ENCODE measurements at places on chromosomes 11 and 22.

- H3K4me3 ChIP-seq, result peak overlapping the region; percentile 78
- no peak overlapping the region for H3K27ac ChIP-seq
- peaks cover 28% of the 10 kb centered on the region for H3K4me1 ChIP-seq
- peaks cover 3% of the 10 kb centered on the region for H3K27me3 ChIP-seq
Measured at GRCh38 chr22:44668190-44668885, 33.7 kb upstream of the PRR5 start.

DNA sequence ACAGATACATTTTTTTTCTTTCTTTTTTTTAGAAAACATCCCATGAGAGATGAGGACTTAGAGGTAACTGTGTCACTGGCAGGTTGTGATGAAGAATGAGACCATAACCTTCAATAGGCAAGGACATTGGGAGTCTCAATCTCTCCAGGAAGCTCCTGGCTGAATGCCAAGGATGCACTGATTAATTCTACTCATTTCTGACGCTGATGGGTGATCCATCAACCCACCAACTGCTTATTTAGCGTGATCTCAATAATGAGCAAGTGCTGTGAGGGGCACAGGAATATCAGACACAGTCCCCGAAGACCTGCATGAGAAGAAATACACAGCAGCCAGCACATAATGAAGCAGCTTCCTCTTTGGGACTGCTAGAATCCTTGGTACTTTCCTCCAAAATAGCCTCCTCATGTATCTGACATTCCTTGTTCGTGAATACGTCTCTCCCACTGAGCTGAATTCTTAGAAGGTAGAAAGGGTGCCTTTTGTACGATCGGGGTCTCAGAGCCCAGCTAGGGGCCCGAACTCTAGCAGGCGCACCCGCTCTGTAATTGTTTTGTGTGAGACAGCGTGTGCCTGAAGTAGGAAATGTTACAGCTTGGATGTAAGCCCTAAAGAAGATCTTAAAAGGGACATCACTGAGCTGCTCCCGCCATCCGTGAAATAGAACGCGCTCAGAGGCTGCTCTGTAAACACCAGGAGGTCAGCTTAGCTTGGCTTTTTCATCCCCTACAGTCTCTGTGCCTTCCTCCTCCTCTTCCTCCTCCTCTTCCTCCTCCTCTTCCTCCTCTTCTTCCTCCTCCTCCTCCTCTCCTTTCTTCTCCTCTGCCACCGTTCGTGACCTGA, 7.2 kb downstream of the CLMP start:
- H3K27ac ChIP-seq, result peak overlapping the region; percentile 85
- H3K27me3 ChIP-seq, result no peaks in the 10 kb centered on the region
- no peak overlapping the region for H3K4me3 ChIP-seq
- H3K36me3 ChIP-seq, result no peaks in the 10 kb centered on the region

DNA sequence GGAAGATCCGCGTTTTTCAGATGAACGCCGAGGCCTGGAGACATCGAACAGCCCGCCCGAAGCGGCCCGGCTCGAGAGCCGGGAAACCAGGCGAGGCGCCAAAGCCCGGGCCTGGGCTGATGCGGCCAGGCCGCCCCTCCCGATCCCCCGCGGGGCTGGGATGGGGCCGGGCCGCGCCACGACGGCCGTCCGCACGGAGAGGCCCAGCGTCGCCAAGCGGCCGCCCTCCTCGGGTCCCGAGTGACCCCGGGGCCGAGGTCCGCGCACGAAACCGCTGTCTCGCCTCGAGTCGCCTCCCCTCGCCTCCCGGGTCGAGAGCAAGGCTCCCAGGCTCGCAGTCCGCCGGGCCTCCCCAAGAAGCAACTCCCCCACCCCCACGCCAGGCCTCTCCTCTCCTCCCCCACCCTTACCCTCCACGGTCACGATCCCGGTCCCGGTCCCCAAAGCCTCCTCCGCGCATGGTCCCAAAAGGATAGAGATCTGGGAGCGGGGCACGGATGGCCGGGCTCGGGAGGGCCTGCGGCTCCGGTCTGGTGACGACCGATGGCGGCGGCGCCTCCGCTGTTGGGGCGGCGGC, 482 bp downstream of the DDX17 start:
- peak; percentile 72 for DNase-seq
- H3K4me3 ChIP-seq, result peak overlapping the region; percentile 92
- H3K36me3 ChIP-seq, result peaks cover 7% of the 10 kb centered on the region

DNA sequence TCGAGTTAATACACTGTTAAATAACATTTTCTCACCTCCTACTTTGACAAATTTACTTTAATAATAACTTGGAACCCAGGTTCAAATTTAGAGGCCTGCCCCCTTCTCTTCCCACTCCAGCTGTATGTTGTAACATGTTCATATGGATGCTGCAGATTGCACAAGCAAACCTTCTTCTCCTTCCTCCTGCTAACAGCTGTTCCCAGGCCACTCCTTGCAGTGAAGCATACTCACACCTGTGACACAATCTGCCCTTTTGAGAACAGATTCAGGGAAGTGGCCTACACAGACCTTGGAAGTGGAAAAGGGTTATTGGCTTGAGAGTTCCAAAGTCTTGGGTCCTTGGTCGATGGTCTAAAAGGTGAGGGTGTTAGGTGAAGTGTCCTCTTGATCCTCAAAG, 131.9 kb downstream of the TEAD1 start:
- no peak overlapping the region for H3K4me3 ChIP-seq
- H3K27ac ChIP-seq, result no peak overlapping the region
- no peaks in the 10 kb centered on the region for H3K27me3 ChIP-seq

DNA sequence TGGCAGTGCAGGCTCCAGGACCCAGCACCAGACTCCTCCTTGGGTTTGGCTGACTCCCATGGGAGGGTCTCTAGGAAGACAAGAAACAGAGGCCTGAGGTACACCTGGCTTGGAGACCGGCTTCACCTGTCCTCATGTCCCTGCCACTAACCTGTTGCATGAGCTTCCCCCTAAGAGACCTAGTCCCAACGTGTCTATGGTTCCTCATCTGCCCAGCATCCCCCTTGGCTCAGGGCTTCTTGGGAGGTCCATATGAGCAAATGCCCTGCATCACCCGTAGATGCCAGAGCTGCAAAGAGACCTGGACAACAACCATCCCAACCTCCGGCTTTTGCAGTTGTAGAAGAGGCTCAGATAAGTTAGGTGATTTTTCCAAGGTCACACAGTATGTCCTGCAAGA, 123.5 kb downstream of the BUD13 start:
- DNase-seq, result no peak
- no peak overlapping the region for H3K27ac ChIP-seq
- no peaks in the 10 kb centered on the region for H3K36me3 ChIP-seq
- no peaks in the 10 kb centered on the region for H3K4me1 ChIP-seq
- H3K4me3 ChIP-seq, result no peak overlapping the region

GRCh38 chr11:122900587-122901202, 18.1 kb downstream of the JHY start:
- H3K4me3 ChIP-seq, result no peak overlapping the region
- no peaks in the 10 kb centered on the region for H3K4me1 ChIP-seq
- DNase-seq, result no peak
- H3K27ac ChIP-seq, result no peak overlapping the region
- H3K36me3 ChIP-seq, result peaks cover 5% of the 10 kb centered on the region

DNA sequence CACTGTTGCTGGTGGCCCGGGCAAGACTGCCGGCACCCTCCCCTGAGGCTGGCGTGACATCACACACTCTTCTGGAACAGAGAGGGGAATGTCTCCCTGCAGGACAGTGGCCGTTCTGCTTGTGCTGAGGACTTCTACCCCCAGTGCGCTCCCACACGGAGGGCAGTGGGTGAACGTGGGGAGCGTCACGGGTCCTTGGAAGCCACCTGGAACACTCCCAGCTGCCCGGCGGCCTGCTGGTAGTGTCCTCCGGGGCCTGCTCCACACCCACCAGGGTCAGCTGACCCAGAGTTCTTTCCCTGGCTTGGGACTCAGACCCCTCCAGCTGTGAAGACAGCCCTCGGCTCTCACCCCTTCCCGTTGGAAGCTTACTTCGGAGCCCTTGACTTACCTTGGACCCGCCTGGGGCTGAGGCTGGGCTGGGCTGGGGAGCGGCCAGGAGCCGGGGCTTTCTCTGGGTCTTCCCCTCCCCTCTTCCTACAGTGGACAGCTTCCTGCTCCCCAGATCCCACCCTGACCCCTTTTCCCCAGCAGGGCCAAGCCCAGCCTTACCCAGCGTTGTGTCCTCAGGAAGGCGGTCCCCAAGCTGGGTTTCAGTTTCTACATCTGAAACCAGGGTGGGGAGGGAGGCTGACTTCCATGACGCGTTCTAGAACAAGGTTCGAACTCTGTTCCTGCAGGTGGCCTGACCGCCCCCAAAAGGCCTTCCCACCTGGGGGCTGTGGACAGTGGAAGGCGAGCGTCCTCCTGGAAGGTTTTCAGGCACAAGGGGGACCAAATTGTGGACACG, 14.8 kb upstream of the GAL start:
- H3K27ac ChIP-seq, result no peak overlapping the region
- peaks cover 39% of the 10 kb centered on the region for H3K27me3 ChIP-seq
- DNase-seq, result no peak
- H3K36me3 ChIP-seq, result no peaks in the 10 kb centered on the region
- H3K4me1 ChIP-seq, result no peaks in the 10 kb centered on the region
- H3K4me3 ChIP-seq, result no peak overlapping the region

DNA sequence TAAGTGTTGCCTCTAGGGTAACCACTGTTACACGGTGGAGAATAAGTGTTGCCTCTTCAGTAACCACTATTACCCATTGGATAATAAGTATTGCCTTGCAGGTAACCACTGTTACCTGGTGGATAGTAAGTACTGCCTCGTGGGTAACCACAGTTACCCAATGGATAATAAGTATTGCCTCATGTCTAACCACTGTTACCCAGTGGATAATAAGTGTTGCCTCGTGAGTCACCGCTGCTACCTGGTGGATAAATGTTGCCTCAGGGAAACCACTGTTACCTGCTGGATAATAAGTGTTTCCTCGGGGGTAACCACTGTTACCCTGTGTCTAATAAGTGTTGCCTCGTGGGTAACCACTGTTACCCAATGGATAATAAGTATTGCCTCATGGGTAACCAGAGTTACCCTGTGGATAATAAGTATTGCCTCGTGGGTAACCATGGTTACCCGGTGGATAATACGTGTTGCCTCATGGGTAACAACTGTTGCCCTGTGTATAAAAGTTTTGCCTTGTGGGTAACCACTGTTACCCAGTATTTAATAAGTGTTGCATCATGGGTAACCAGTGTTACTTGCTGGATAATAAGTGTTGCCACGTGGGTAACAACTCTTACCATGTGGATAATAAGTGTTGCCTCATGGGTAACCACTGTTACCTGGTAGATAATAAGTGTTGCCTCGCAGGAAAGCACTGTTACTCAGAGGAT, 12.3 kb upstream of the NXPE4 start:
- no peak overlapping the region for H3K27ac ChIP-seq
- no peaks in the 10 kb centered on the region for H3K36me3 ChIP-seq
